CMK (cell line): ENCODE measurements at places on chromosomes 11 and 22.

DNA sequence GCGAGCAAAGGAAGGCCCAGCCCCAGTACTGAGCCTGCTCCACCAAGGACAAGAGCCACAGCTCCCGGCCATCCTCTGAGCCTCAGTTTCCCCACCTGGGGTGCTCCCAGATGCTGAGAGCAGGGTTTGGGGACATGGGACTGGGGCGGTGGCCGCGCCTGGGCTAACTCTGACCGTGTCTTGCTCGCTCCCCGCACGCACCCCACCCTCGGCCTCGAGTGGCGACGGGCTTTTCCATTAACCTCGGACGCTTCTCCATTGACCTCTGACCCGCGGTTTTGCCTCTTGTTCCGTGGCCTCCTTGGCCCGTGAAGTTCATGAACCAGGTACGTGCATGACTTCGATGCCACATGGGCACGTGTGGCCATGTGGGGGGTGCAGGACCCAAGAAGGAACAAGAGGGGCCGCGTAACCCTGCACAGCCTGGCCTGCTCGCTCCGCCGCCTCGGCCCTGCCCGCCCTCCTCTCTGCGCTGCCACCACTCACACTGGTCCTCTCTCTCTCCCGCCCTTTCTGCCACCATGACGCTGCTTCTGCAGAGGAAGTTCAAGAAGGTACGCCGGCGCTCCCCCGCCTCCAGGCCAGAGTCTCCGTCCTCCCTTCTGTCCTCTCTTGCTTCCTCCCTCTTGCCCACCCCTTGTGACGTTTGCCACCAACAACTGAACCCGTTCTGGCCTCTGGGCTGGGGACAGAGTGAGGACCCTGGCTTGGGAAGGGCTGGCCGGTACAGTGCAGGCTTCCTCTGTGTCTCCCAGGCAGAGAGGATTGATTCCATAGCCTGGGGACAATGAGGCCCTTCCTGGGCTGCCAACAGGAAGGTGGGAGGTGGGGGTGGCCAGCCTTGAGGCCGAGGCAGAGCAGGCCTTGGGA lies 6.9 kb downstream of the TNNT3 start:
- peak; percentile 22 for DNase-seq

GRCh38 chr11:81570669-81571068 lies 1163.0 kb downstream of the FAM181B start:
- DNase-seq: no peak

GRCh38 chr22:35489239-35489638 lies 51.4 kb upstream of the RASD2 start:
- no peak for DNase-seq

- no peak for DNase-seq
Measured at GRCh38 chr22:49356428-49356827, 471.2 kb downstream of the BRD1 start.

DNA sequence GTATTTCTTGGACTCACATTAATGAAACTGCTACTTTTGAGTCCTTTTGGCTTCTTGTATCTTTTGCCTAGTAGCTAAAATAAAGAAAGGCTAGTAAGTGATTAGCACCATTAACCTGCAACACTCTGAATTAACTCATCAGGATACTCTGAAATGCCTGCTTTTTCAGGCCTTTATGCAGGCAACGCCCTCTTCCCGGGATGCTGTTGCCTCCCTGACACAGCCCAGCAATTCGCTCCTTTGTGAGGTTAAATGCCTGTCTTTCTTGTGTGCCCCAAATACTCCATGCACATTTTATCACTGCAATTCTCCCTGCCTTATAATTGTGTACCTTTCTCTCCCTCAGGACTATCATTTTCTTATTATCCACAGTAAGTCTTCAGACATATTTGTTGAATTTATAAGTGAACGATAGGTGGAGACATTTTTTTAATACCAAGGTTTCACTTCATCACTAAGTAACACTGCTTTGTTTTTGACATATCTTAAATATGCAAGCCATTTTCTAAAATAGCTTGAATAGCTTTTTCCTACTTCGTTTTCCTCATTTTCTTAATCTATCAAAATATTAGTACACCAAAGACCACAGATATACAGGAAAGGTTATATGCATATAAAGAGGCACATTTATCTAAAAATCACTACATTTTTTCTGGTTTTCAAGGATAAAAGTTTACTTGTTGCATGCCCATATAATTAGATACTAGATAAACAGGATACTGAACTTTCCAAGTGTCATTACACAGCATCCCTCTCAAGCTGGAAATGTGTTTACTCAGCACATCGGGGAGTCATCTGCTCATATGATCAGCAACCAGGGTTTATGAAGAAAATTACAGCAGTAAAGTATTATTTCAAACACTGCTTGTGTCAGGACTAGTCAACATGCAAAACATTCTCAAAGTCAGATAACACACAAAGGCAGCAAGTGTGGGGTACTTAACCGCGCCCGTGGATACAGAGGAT lies 48.5 kb upstream of the DDI1 start:
- no peak for DNase-seq
